ENCODE measurements at places on chromosomes 16 and 17.

DNA sequence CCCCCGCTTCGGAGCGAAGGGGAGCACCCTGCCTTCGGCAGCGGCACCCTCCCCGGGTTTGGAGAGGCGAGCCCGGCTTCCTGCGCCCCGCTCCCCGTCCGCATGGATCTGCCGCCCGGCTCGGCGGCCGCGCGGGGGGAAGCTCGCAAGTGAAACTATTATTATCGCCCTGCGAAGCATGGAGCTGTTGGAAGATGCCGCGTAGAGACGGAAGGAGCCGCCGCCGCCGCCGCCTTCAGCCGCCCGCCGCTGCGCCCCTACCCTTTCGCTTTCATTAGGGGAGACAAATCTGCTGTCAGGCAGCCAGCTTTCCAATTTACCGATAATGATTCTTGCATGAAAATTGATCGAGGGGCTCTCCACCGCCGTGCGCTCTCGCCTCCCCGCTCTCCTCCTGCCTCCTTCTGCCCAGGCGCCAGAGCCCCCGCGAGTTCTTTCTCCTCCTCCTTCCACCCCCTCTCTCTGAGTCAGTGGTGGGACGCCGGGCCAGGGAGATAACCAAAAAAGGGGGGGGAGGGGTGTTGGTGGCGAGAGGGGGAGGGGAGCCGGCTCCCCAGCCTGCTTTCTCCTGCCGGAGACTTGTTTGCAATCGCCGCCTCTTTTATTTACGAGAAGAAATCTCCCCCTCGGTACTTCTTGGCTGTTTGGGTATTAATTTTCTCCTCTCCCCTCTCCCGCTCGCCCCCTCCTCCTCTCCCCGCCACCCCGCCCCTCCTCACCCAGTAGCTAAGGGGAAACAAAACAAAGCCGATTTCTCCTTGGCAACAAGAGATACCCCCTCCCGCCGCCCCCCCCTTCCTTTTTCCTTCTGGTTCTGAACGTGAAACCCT lies 58.0 kb upstream of the GSE1 start:
- DNase-seq, result peak; percentile 29

- no peak for DNase-seq
These were observed 48.9 kb downstream of the SLFN5 start for GRCh38 chr17:35291802-35292201.

- DNase-seq, result no peak
These were observed 181.5 kb downstream of the ZNF423 start for GRCh38 chr16:49674351-49674851.

GRCh38 chr16:68366062-68366461 lies 55.2 kb downstream of the PRMT7 start:
- no peak for DNase-seq

GRCh38 chr16:17947637-17948036 lies 388.9 kb downstream of the NPIPA8 start:
- DNase-seq, result no peak

DNA sequence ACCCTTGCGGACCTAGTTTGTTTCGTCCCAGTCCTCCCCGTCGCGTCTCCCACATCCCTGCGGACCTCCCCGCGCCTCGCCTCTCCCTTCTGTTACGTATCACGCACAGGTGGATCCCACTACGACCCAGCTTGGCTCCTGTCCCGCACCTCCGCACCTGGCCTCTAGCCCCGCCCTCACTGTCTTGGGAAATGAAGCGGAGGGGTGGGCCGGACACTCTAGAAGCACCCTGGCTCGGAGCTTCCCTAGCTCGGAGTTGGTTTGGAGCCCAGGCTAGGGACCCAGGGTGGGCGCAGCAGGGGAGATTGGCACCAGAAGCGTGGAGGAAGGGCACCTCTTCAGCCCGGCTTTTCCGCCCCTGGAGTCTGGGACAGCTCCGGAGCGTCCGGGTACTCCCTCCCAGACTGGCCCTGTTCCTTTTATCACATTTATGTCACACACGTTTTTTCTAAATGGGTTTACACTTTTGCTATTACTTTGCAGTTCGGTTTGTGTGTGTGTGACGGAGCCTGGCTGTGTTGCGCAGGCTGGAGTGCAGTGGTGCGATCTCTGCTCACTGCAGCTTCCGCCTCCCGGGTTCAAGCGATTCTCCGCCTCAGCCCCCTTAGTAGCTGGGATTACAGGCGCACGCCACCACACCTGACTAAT lies 1.4 kb upstream of the CEMP1 start:
- no peak for DNase-seq

DNA sequence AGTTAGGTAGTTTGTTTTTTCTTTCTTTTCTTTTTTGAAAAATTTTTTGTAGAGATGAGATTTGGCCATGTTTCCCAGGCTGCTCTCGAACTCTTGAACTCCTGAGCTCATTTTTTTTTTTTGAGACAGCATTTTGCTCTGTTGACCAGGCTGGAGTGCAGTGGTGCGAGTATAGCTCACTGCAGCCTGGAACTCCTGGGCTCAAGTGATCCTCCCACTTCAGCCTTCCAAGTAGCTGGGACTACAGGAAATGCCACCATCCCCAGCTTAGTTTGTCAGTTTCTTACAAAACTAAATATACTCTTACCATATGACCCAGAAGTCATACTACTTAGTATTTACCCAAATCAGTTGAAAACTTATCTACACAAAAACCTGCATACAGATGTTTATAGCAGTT lies 14.4 kb upstream of the FBXO47 start:
- DNase-seq, result no peak

Measured in activated naive CD4-positive, alpha-beta T cell (primary cell).